AG08396 (cell line): ENCODE measurements at places on chromosomes 7 and 10.
A peak's percentile ranks its signal among the peaks of the same experiment; 100 is the strongest.

GRCh38 chr7:36284456-36285090, 105.1 kb upstream of the ANLN start:
- DNase-seq = no peak

- no peak for DNase-seq
Observed at GRCh38 chr7:17787257-17787656, 153.0 kb downstream of the SNX13 start.

DNA sequence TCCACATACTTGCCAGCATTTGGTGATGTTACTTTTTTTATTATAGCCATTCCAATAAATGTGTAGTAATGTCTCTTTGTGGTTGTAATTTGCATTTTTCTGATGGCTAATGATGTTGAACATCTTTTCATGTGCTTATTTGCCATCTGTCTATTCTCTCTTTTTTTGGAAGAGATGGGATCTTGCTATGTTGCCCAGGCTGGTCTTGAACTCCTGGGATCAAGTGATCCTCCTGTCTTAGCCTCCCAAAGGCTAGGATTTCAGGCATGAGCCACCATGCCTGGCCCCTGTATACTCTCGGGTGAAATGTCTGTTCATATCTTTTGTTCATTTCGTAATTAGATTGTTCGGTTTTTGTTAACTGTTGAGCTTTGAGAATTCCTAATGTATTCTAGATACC, 3.4 kb downstream of the OGDH start:
- no peak for DNase-seq

DNA sequence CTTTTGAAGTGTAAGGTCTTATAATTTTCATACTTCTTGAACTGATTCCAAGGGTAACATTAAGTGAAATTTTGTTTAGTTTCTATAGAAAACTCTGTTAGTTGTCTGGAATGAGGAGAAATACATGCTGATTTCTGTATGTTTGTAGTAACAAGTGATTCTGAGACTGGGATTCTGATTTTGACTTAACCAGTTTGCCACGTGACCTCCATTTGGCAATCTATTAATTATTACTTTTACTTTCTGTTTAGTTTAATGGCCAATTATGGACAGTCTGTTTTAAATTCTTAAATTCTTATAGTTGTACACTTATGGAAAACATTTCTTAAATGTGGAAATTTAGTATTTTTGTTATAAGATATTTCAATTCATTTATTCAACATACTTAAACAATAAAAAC, 163.1 kb downstream of the ADK start:
- no peak for DNase-seq

GRCh38 chr10:48282829-48283228, 8.3 kb upstream of the FRMPD2 start:
- no peak for DNase-seq

DNA sequence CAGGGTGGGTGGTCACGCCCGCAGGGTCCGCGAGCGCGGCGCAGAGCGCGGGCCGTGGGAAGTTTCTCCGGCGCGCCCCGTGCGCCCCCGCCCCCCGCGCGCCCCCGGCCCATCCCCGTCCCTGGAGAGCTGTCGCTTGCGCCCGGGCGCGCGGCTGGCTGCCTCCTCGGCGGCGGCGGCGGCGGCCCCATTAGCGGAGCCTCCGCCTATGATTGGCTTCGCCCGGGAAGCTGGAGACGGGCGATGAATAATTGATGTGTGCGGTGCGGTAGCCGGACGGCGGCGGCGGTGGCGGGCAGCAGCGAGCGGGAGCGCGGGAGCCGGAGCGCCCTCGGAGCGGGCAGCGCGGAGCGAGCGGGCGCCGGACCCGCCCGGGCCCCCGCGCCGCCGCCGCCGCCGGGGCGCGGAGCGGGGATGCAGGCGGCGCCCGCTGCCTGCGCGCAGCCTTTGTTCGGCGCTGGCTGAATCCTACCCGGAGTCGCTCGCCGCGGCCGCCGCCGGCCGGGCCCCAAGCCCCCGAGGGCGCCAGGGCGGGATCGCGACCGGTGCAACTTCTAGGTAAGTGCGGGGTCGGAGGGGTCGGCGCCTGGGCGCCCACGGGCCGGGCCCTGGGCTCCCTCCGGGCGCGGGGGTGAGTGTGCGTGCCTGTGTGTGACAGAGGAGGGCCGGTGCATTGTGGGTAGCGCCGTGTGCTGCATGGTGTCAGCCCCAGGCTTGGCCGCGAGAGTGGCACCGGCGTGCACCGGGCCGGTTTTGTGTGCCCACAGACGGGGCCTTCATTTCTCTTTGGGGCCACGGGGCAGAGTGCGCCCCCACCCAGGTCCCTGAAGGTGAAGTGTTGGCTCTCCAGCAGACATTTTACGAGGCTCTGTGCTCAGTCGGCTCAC, 103.8 kb upstream of the PPIF start:
- DNase-seq = peak; percentile 60

DNA sequence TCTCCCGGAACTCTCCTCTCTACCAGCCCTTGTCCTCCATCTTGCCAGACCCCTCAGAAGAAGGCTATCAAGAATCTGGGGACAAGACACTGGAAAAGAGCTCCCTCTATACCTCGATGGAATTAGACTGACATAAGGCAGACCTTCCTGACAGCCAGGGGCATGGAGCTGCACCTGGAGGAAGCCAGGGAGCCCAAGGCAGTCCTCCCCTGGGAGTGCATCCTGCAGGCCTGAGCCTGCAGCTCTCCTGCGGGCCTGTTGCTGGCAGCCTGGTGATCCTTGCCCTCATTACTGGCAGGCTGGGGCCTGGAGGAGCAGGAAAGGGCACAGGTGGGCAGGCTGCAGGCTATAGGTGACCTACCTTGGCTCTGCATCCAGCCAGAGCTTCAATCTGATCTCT, 323.4 kb downstream of the GRID1 start:
- DNase-seq = no peak

DNA sequence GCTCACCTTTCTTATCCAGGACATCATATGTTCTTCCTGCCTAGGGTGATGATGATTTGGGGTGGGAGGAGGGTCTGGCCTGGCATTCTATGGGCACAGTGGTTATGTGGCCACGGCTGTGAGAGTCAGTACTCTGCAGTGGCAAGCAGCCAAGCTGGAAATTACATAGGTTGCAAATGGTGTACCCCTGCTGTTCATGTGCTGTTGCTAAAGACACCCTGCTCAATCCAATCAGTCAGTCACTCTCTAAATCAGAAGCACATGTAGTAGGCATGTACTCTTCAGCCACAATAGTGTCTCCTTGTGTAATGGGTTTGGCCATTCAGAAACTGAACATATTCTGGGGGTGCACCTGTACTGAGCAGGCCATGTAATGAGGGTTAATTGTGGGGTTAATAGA, 449.1 kb upstream of the ANKRD30A start:
- DNase-seq = no peak

DNA sequence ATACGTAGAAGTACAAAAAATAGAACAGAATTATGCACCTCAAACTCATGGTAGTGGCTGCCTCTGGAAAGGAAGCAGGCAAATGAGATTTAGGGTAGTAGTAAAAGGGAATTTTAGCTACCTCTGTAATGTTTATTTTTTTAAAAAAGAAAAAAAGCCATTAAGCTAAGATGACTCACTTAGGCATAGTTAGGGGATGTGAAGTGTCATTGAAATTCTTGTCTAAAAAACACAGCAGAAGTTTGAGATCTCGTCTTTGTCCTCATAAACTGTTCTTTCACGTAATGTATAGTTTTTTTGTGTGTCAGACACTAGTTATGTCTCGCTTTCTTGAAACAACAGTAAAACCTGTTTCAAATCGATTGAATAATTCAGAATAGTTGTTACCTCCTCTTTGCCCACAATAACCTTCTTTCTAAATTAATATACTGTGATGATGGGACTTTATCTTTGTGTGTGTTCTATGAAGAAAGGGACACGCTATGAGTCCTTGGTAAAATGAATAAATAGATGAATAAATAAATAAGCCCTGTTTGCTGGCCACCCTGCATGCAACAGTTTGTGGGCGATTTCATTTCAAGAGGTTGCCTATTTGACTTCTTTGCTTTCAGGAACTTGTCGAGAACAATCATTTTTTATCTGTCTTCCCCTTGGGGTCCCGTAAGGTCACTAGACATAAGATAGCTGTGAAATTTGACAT, 14.5 kb upstream of the FBXW4 start:
- no peak for DNase-seq

DNA sequence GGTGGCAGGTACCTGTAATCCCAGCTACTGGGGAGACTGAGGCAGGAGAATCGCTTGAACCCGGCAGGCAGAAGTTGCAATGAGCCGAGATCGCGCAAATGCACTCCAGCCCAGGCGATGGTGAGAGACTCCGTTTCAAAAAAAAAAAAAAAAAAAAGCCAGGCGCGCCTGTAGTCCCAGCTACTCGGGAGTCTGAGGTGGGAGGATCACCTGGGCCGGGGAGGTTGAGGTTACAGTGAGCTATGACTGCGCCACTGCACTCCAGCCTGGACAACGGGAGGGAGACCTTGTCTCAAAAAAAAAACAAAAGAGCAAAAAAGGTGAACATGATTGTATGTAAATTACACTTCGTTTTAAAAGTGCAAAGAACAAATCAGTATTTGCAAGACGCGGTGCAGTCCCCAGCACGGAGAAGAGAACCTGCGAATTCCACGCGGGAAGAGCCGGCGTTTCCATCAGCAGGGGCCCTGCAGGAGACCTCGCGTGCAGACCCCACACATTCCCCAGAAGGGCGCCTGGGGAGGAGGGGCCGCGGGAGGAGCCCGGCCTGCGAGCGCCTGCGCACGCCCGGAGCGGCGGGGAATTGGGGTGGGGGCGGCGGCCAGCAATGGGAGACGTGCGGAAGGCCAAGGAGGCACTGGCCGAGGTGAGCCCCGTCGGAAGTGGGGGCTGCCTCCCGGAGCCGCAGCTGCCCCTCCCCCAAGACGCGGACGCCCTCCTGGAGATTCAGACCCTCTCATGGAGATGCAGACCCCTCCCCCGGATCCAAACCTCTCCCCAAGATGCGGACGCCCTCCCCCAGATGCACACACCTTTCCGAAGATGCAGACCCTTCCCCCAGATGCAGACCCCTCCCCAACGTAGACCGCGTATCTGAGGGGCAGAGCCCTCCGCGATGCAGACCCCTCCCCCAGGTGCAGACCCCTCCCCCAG, 16.7 kb upstream of the SUN1 start:
- no peak for DNase-seq

GRCh38 chr10:104350127-104350635, 3.5 kb upstream of the CFAP58 start:
- peak; percentile 50 for DNase-seq
